HCEC 1CT (cell line): ENCODE measurements at places on chromosomes 16 and 17.

DNA sequence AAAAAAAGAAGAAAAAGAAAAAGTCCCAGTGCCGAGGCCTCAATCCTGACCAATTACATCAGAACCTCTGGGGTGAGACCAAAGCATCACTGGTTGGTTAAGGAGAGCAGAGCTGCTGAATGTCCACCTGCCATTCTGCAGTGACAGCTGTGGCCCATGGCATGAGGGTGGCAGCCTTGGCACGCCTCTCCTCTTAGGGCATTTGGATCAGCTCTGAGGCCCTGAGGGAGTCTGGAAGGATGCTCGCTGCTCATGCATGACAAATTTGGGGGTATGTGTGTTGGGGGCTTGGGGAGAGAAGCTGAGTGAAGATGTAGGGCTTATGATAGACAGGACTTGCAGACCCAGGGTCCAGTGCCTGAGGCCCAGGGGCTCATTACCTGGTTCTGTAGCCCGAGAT, 26.3 kb downstream of the MYLK3 start:
- no peak for DNase-seq

DNA sequence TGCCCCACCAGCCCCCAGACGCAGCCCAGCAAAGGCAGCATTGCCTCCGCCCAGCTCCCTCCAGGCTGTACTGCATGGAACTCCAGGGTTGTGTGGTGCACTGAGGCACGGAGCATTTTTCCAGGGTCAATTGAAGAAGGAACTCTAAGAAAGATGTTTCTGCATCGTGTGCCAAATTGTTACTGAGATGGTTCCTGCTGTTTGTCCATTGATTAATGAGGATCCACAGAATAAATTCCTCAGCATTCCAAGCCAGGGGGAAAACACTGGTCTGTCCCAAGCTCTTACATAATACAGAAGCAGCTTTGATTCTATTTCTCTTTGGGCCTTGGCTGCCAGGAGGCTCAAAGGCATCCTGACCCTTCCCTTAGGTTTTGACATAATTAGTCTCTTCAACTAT, 80.9 kb downstream of the ZNF423 start:
- no peak for DNase-seq

DNA sequence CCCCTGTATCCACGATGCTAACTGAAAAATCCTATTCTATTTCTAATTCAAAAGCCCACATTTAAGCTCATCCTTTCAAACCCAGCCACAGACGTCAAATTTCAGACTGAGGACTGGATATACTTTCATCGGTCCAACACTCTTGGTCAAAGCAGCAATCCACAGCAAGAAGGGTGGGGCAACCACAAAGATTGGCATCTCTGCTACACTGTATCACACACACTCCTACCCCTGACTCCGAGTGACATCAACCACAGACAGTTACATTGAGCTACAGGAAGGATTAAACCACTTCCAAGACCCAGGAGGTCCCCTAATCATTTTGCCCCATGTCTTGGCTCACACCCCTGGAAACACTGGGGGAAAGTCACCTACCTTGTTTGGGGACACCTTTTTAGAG, 61.3 kb downstream of the GRIN2A start:
- no peak for DNase-seq

GRCh38 chr17:19763416-19763815, 15.3 kb upstream of the ALDH3A1 start:
- DNase-seq: no peak

DNA sequence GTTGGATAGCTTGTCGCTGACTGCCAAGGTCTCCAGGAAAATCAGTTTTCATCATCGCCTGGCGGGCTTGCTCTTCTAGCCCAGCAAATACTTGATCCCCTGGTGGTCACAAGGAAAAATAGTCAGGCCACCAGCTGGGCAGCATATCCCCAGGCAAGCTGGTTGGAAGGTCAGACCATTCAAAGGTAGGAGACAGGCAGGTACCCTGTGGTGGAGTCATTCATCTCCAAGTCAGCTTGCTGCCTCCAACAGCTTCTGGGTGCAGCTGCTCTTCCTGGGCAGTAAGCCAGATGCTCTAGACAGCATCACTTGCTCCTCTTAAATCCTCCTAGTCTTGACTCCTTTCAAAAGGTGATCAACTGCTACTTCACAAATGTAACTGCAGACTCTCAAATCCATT, 16.0 kb downstream of the ZNF821 start:
- DNase-seq: no peak

DNA sequence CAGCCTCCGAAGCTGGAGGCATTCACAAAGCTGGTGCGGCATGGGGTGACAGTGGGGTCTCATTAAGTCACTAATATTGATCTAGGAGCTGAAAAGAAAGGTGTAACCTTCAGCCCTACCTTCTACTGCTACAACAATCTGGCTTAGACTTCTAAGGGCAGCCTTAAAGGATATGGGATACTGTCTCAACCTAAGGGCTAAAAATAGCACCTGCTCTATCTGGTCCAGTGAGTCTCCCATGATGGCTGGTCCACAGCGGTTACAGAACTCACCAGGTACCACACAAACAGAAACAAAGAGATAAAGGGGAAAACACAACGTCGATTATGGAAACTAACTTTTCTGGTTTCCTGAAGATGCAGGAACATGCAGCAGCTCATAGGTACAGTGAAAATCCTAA, 115.8 kb downstream of the SMG6 start:
- no peak for DNase-seq

- DNase-seq: no peak
These were observed 414.1 kb upstream of the SALL1 start for GRCh38 chr16:51565184-51565583.
